ENCODE measurements at places on chromosomes 12 and 14. TPM values are rescaled to one million over a fixed set of nuclear protein-coding genes. Genes with fewer than 3 reads are reported as not detected.

The KRT77 gene
- not detected for total RNA-seq

The TAS2R19 gene
- 1.9 TPM for total RNA-seq

The LTBP2 gene
- total RNA-seq: 0.43 TPM

The GALNT8 gene
- not detected for total RNA-seq

The FSCB gene
- total RNA-seq: not detected

The FAM234B gene
- total RNA-seq: 7.4 TPM

The PTPN6 gene
- 3.4 TPM for total RNA-seq

The PRH2 gene
- not detected for total RNA-seq

The DRAM1 gene
- 30.8 TPM for total RNA-seq

The TMPRSS12 gene
- not detected for total RNA-seq

The MCRS1 gene
- 57.6 TPM for total RNA-seq

The GLIPR1L1 gene
- total RNA-seq: not detected

The DPF3 gene
- total RNA-seq: not detected

The ANG gene
- total RNA-seq: 14.7 TPM

The MIP gene
- not detected for total RNA-seq

The UNC79 gene
- total RNA-seq: not detected

The KRT86 gene
- total RNA-seq: 0.92 TPM

The CCDC88C gene
- total RNA-seq: 14.7 TPM

The KRT6A gene
- total RNA-seq: not detected

The KRT82 gene
- total RNA-seq: not detected

The CTSG gene
- total RNA-seq: not detected

The OR4N5 gene
- total RNA-seq: not detected

The CMA1 gene
- total RNA-seq: not detected

The CDKL1 gene
- 157 TPM for total RNA-seq

The OR6C3 gene
- not detected for total RNA-seq

The KLHDC1 gene
- 0.69 TPM for total RNA-seq

The RALGAPA1 gene
- total RNA-seq: 44.7 TPM

The PLCZ1 gene
- not detected for total RNA-seq

The SMCO2 gene
- total RNA-seq: not detected

The DPY19L2 gene
- total RNA-seq: 2.4 TPM

The TCL1B gene
- not detected for total RNA-seq

The HOXC4 gene
- 0.12 TPM for total RNA-seq

The CABP1 gene
- not detected for total RNA-seq

The SLC25A47 gene
- not detected for total RNA-seq

The SERPINA9 gene
- total RNA-seq: not detected

The TDRD9 gene
- total RNA-seq: not detected

The ERBB3 gene
- total RNA-seq: 1.1 TPM

The GPR68 gene
- not detected for total RNA-seq

The SRSF9 gene
- total RNA-seq: 146 TPM

All from NCI-H460 (cell line).